Effector memory CD4-positive, alpha-beta T cell (primary cell): ENCODE measurements at places on chromosomes 3 and 15.

GRCh38 chr15:88042047-88042446 lies 214.5 kb downstream of the NTRK3 start:
- no peak for DNase-seq

GRCh38 chr15:81256916-81257315 lies 60.2 kb downstream of the IL16 start:
- no peak for DNase-seq

DNA sequence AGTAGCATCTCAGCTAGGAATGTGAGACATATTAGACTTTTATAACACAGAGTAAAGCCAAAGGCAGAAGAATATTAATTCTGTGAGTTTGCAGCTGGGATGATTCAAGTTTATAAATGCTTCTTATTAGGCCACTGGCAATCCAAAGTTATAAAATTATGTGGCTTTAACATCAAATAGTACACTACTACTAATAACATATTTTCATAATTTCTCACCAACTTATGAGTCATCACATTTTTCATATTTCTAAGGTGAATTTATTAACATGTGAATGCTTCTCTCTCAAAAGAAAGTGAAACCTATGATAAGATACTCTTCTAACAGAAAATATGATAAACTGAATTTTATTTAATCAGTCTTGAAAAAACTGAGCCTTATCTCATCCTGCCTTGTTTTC lies 1348.2 kb upstream of the ALCAM start:
- no peak for DNase-seq

DNA sequence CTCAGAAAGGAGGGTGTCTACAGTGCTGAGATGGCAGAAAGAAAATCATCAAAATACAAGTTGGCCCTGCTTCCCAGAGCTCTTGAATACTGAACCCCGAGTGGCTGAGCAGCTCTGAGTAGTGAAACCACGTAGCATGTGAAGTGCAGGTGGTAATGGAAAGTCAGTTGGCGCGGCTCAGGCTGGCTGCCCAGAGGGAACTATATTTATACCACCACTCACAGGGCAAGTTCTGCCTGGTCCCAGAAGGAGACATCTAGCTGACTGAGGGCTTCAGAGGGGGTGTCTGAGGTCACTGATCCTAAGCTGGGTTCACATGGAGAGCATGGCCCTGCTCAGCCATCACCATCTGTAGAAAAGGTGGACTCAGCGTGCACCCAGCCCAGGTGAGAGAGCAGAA lies 129.6 kb upstream of the AGBL1 start:
- no peak for DNase-seq

DNA sequence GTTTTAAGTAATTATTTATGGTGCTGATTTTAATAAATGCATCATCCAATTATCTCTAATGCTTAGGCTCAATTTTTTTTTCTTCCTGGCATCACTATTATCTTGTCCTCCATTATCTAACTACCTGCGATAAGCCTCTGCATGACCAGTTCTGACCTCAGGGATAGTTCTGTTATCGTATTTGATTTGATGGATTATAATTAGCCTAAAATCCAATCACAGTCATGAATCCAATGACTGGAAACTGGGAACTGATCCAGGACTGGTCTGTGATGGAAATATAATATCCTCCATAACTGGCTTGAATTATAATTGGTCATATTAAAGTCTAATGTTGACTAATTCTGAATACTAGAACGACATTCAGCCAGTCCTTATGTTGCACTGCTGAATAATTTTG lies 1.1 kb downstream of the MYH15 start:
- DNase-seq: no peak

- DNase-seq: no peak
Observed at GRCh38 chr3:161838021-161838420, 341.4 kb downstream of the OTOL1 start.

- no peak for DNase-seq
Observed at GRCh38 chr3:31839144-31839917, 141.7 kb downstream of the OSBPL10 start.

DNA sequence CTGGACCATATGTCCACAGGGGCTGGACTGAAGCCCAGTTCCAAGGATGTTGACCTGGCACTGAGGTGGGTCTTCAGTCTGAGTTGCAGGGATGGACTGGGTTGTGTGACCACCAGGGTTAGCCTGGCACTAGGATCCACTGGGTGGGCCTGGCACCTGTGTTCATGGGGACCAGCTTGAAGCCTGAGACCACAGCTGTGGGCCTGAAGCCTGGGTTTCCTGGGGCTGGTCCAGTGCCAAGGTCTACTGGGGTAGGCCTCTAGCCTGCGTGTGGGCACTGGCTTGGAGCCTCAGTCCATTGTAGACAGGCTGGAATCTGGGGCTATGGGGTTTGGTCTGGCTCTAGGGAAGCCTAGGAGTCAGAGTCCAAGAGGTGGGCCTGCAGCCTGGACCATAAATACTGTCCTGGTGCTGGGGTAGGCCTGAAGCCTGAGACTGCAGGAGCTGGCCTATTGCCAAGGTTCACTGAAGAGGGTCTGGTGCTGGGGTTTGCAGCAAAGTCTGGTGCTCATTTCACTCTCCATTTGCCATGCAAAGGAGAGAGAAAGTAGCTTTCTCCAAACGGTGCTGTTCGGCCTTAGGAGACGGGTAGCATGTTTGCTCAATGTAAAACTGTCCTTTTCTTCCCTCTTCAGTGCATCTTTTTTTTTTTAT lies 51.2 kb upstream of the TBC1D5 start:
- DNase-seq: no peak

GRCh38 chr3:160473978-160474377 lies 24.4 kb upstream of the TRIM59 start:
- DNase-seq: no peak

- DNase-seq: no peak
Observed at GRCh38 chr3:24351779-24352469, 142.7 kb downstream of the THRB start.

DNA sequence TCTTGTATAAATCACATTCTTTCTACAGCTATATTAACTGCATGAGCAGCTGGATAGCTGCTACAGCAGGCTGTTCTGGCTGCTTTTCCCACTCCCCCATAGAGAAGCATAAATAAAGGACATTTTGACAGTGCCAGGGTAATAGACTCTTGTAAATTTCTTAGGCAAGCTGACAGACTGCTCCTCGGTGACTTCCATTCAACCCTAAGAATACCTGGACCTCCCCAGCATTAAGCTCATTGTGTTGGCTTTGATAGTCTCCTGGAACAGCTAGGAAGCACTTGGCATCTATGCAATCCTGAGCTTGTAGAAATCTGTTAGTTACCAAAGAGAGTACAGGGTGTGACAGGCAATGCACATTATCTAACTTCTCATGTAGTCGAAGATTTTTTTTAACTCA lies 475.4 kb downstream of the AGBL1 start:
- no peak for DNase-seq

GRCh38 chr3:9582332-9582731 lies 28.7 kb upstream of the LHFPL4 start:
- no peak for DNase-seq

- DNase-seq: no peak
Observed at GRCh38 chr3:37752649-37753025, 109.0 kb upstream of the CTDSPL start.

- DNase-seq: no peak
Observed at GRCh38 chr15:82595203-82595602, 52.0 kb downstream of the CPEB1 start.

DNA sequence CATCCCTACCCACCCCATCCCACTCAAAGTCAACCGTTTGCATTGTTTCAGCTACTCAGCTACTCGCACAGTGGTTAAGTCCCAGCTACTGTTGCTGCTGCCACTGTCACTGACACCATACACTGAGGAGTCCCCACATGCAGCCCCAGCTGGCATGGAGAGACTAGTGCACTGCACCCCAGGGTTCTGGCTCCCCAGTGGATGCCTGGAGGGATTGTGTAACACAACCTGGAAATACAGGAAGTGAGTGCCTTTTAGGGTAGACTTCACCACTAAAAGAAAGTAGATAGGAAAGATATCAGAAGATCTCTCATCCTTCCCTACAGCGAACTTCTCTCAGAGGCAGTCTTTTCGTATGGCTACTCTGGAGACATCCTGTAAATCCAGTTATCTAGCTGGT lies 169.2 kb upstream of the STRIT1 start:
- DNase-seq: no peak

GRCh38 chr3:32872487-32873382 lies 54.9 kb downstream of the TRIM71 start:
- no peak for DNase-seq

GRCh38 chr3:189491831-189492230 lies 139.4 kb upstream of the TP63 start:
- no peak for DNase-seq

DNA sequence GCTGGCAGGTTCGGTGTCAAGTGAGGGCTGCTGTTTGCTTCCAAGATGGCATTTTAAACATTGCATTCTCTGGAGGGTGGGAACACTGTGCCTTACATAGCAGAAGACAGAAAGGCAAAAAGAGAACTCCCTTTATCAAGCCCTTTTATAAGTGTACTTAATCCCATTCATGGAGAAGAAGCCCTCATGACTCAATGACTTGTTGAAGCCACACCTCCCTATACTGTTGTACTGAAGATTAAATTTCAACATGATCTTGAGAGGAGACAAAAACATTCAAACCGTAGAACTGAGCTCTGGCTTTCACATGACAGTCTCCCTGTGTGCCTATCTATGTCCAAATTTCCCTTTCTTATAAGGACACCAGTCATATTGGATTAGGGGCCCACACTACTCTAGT lies 443.4 kb upstream of the CDIN1 start:
- DNase-seq: no peak

DNA sequence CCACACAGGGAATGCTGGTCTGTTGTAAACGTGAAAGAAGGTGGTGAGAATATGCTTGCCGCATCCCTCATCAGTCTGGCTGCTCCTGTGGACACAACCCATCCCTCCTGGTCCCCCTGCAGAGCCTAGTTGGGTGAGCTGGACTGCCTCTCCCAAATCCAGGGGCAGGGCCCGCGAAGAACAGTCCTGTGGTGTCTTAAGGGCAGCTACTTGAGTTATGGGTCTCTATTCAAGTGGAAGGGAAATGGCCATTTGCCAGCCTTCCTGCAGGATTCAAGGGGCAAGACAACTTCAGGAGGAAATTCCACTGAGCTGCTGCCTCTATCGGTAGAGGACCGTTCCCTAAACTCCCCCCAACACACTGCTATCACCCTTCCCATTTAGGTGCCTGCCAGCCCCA lies 98.9 kb downstream of the IQSEC1 start:
- DNase-seq: no peak

- DNase-seq: no peak
Observed at GRCh38 chr3:11774296-11774877, 72.3 kb downstream of the TAMM41 start.

DNA sequence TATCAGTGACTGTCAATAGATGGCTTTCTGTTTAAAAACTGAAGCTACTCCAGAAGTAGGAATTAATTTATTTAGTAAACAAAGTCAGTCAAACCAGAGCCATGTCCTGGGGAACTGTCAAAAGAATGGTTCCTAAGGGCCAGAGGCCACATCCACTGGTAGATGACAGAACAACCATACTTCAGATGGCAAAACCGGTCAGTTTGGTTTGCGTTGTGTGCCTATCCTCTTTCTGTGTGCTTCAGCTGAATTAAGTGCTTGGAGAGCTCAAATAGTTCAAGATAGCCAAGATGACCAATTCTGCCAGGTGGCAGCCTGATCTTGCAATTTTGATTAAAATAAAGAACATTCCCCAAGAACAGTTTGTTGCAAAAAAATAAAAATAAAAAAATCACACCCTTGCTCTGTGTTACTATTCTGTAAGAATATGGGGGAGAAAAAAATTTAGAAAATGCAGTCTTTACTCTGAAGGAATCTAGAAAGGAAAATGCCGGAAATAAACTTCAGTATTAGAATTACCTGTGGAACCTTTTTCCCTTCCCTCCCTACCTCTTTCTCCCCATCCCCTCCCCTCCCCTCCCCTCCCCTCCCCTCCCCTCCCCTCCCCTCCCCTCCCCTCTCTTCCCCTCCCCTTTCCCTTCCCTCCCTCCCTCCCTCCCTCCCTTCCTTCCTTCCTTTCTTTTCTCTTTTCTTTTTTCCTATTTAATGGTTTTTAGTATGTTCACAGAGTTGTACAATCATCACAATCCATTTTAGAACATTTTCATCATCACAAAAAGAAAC lies 2.5 kb downstream of the MAP3K13 start:
- no peak for DNase-seq

DNA sequence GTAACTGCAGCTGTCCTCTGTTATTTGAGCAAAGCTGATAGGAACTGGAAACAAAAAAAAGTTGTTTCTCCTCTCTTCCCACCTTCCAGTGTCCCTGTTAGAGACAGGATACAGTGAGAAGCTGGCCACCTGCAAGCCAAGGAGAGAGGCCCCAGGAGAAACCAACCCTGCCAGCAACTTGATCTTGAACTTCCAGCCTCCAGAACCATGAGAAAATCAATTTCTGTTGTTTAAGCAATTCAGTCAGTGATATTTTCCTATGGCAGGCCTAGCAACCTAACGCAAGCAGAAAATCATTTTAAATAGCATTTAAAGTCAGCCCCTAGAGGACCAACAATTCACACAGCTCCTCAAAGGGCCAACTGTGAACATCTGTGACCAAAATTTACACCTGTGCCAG lies 291.3 kb downstream of the OXSM start:
- DNase-seq: no peak

- DNase-seq: no peak
Observed at GRCh38 chr3:169026543-169027182, 636.8 kb downstream of the MECOM start.

DNA sequence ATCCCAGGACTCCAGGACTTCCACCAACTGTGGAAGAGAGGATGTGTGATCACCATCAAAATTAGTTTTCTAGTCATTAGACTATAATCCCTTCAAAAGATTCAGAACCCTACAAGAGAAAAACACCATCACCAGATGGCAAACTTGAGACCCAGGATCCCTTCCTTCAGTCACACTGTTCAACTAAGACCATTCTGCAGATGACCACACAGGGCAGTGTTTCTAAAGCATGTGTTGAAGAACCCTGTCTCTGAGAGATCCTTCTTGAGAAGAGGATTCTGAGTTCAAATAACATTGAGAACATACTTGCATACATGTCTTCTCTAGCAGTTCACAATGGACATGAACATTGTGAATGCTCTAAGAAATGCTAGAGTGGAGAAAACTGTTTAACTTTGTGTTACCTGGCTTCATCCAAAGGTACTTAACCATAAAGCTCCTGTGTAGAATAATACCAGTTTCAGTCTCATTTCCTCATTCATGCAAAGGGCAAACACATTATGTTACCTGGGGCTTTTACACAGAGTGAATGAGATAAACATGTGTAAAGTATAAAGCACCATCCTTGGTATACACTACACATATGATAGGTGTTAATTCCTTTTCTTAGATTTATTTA lies 2.4 kb upstream of the ADGRG7 start:
- DNase-seq: no peak

GRCh38 chr3:40782111-40782721 lies 257.5 kb downstream of the ZNF621 start:
- no peak for DNase-seq
